Activated naive CD8-positive, alpha-beta T cell treated with anti-CD3 and anti-CD28 coated beads, Interleukin-2, amount 50 U/mL, for 24 hours (primary cell): ENCODE measurements at places on chromosomes 7 and 10.

DNA sequence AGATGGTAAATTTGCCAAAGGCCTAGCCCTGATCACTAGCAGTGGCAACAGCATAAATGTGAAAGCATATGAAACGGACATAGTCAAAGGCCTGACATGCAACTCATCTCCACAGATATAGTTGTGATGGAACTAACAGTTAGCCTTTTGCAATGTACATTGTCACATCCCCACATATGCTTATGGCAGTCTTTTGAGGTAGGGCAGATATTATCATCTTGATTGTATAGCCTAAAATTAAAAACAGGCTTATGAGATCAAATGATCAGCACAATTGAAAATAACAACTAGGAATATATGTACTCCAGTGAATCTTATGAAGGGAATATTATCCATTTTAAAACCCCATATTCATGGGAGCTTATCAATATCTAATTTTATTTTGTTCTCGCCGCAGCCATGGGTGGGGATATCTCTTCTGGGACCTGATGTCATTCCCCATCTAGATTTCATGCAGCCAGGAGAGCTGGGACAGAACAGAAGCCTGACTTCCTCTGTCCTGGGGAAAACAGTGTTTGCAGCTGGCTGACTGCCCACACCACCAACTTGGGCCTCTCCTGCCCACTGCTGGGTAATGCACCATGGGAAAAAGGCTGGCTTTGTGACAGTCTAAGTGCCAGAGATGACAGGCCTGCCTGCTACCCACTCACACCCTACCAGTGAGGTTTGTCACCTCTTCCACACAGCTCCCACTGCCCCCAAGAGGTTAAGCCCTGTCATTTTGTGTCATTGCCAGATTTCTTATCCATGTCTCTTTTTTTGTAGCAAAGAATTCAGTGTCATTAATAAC lies 180.2 kb upstream of the FZD1 start:
- no peak overlapping the region for H3K4me3 ChIP-seq
- peaks cover 18% of the 10 kb centered on the region for H3K4me1 ChIP-seq
- DNase-seq: peak; percentile 2
- no peaks in the 10 kb centered on the region for H3K36me3 ChIP-seq

- H3K36me3 ChIP-seq: no peaks in the 10 kb centered on the region
- no peak overlapping the region for H3K27ac ChIP-seq
- no peak for DNase-seq
- H3K4me1 ChIP-seq: peaks cover 13% of the 10 kb centered on the region
Measured at GRCh38 chr7:148340438-148341280, 249.9 kb upstream of the C7orf33 start.

- H3K27ac ChIP-seq: no peak overlapping the region
- H3K4me1 ChIP-seq: no peaks in the 10 kb centered on the region
- no peak overlapping the region for H3K4me3 ChIP-seq
- no peak for DNase-seq
- H3K27me3 ChIP-seq: no peaks in the 10 kb centered on the region
Measured at GRCh38 chr7:128014811-128015210, 16.4 kb downstream of the LRRC4 start.

- H3K27me3 ChIP-seq: peaks cover 1% of the 10 kb centered on the region
- no peak overlapping the region for H3K4me3 ChIP-seq
- no peaks in the 10 kb centered on the region for H3K36me3 ChIP-seq
- no peak for DNase-seq
- H3K4me1 ChIP-seq: no peaks in the 10 kb centered on the region
Measured at GRCh38 chr10:84634636-84635035, 306.2 kb downstream of the CCSER2 start.

DNA sequence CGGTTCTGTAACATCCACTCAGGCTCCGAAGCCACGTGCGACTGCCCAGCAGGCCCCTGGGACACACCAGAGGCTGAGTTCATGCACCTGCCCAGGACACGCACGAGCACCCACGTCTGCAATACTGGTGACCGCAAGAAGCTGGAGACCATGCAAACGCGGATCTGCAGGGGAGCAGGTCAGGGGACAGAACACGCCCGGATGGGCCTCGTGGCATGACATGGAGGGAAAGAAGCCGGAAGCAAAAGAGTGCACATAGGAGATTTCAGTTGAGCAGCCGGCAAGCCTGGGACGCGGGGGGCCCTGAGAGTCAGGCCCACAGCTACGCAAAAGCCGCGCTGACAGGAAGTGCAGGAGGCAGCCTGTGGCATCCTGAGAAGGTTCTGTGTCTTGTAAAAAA lies 73.7 kb downstream of the FOXL3 start:
- H3K27ac ChIP-seq: no peak overlapping the region
- H3K27me3 ChIP-seq: peaks cover 3% of the 10 kb centered on the region
- H3K4me1 ChIP-seq: peaks cover 69% of the 10 kb centered on the region
- no peak for DNase-seq
- no peak overlapping the region for H3K4me3 ChIP-seq

GRCh38 chr10:86079088-86079487 lies 287.5 kb downstream of the GRID1 start:
- DNase-seq: no peak
- H3K4me1 ChIP-seq: no peaks in the 10 kb centered on the region
- H3K36me3 ChIP-seq: no peaks in the 10 kb centered on the region

- H3K27ac ChIP-seq: peak overlapping the region; percentile 10
- no peak overlapping the region for H3K4me3 ChIP-seq
- peaks cover 11% of the 10 kb centered on the region for H3K27me3 ChIP-seq
- no peaks in the 10 kb centered on the region for H3K36me3 ChIP-seq
- DNase-seq: peak; percentile 51
Measured at GRCh38 chr10:77801474-77802161, 124.9 kb downstream of the DLG5 start.

- H3K27me3 ChIP-seq: no peaks in the 10 kb centered on the region
- peak overlapping the region; percentile 94 for H3K4me3 ChIP-seq
- H3K27ac ChIP-seq: peak overlapping the region; percentile 99
- H3K4me1 ChIP-seq: peaks cover 52% of the 10 kb centered on the region
- DNase-seq: no peak
Measured at GRCh38 chr10:51698473-51699063, 827 bp downstream of the CSTF2T start.

DNA sequence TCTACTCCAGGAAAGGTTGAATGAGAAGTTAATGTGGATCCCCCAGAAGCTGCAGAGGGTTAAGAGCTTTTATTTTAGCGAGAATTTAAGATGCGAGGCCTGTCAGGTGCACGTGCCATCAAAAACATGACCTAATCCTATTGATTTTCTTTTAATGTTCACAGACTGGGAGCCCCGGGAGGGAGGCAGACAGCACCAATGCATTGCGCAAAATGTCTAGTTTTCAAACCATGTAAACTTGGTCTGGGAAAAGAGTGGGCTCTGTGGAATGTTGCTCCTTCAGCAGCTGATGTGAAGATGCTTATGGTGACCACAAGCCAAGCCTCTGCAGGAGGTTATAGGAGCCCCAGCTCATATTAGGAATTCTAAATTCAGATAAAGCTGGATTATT lies 172.0 kb upstream of the ITGB1 start:
- peaks cover 2% of the 10 kb centered on the region for H3K27me3 ChIP-seq
- peaks cover 89% of the 10 kb centered on the region for H3K4me1 ChIP-seq
- DNase-seq: no peak
- no peak overlapping the region for H3K4me3 ChIP-seq

DNA sequence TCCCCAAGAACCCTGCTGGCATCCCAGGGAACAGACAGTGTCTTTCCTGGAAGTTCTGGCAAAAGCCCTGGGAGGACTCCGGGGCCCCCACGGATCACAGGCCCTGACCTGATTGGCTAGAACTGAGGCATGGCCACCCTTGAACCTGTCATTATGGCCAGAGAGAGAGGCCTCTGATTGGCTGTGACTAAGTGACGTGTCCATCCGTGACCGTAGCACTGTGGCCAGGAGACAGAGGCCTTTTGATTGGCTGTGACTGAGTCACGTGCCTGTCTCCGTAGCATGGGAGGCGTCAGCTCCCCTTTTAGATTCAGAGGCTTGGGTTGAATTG lies 163.8 kb downstream of the RGS10 start:
- H3K36me3 ChIP-seq: peaks cover 4% of the 10 kb centered on the region
- no peak overlapping the region for H3K4me3 ChIP-seq
- peaks cover 17% of the 10 kb centered on the region for H3K4me1 ChIP-seq

DNA sequence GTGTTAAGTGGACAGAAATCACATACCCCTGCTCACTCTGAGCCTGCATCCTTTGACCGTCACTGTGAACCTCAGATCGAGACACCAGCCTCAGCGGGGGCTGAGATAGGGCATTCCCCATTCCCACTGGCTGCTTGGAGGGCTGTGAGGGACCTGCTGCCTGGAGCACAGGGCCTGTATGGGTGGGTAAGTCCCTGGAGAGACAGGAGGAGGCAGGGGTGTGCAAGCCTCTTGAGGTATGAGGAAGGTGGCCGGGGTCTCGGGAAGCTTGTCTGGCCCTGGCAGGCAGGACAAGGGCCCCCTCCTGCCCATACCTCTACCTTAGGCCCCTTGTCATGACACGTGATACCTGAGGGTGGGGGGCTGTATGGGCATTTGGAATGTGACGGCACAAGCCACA lies 187.4 kb downstream of the MGMT start:
- H3K4me1 ChIP-seq: peaks cover 2% of the 10 kb centered on the region
- H3K27ac ChIP-seq: no peak overlapping the region
- no peak overlapping the region for H3K4me3 ChIP-seq
- DNase-seq: no peak
- H3K27me3 ChIP-seq: no peaks in the 10 kb centered on the region

DNA sequence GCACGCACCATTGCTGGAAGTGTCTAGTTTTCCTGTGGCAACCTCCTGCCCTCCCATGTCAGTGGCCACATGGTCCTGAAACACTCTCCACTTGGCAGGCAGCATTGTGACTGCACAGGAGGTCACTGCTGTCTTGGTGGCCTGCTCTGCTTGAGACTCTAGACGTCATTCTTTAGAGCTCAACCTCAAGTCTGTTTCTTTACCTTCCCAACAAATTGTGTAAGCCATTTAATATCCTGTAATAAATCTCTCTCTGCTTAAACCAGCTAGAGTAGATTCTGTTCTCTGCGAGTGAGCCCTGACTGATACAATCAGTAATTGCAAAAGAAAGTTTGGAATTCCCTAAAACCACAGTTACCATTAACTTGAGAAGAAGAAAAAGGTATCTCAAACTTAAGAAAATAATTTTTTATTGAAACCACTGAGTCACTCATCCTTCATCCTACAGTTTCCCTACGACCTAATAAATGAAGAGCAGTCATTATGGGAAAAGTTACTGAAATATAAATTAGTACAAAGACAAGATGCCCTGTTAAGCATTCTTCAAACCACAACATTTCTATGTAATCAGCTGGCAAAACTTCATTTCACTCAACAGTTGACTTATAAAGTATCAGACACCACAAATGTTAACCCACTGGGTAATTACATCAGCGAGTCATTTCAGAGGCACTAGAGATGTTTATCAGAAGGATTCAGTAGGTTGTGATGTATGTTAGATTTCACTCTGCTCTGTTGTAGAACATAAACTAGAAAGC lies 18.0 kb downstream of the SLC25A13 start:
- H3K27ac ChIP-seq: peak overlapping the region; percentile 89
- H3K36me3 ChIP-seq: peaks cover 4% of the 10 kb centered on the region
- no peak for DNase-seq
- H3K4me3 ChIP-seq: peak overlapping the region; percentile 60
- peaks cover 64% of the 10 kb centered on the region for H3K4me1 ChIP-seq

GRCh38 chr10:126101325-126101724 lies 205.0 kb downstream of the FANK1 start:
- no peak overlapping the region for H3K4me3 ChIP-seq
- H3K36me3 ChIP-seq: no peaks in the 10 kb centered on the region
- H3K27ac ChIP-seq: no peak overlapping the region
- peaks cover 2% of the 10 kb centered on the region for H3K27me3 ChIP-seq

GRCh38 chr7:16785321-16785720 lies 19.5 kb downstream of the AGR2 start:
- no peaks in the 10 kb centered on the region for H3K27me3 ChIP-seq
- no peaks in the 10 kb centered on the region for H3K4me1 ChIP-seq
- no peaks in the 10 kb centered on the region for H3K36me3 ChIP-seq
- H3K27ac ChIP-seq: no peak overlapping the region
